Naive B cell (primary cell): ENCODE measurements at places on chromosomes 16 and 17. TPM values are rescaled to one million over a fixed set of nuclear protein-coding genes. Genes with fewer than 3 reads are reported as not detected.

PRDM7 gene
- polyA plus RNA-seq: not detected

C1QTNF8 gene
- not detected for polyA plus RNA-seq

DNA sequence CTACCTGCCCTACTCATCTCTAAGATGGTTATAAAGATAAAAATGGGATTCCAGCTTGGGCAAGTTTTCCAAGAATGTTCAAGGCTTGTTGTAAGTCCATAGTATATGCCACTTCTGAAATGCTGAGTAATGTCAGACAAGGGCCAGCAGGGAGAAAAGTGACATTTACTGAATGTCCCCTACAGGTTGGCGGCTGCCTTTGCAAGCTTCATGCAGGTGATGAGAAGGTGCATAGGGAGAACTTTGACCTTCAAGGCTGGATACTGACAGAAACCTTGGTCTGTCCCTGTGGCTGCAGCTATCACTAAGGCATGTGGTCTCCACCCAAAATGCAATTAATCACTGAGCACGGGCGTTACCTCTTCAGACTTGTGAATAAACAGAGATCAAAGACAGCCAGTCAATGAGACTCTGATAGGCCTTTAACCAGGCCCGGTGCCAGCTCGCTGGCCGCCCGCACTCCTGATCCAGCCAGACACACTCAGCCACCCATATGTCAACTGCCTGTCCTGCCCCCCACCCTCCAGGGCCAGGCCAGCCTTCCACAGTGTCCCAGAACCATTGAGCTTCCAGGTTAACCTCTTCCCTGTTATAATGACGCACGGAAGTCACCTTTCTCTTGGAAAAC lies 26.8 kb upstream of the AXIN2 start:
- H3K27me3 ChIP-seq: peaks cover 25% of the 10 kb centered on the region
- peaks cover under 1% of the 10 kb centered on the region for H3K4me1 ChIP-seq
- no peak overlapping the region for H3K4me3 ChIP-seq

TBC1D3C gene
- not detected for polyA plus RNA-seq

DNA sequence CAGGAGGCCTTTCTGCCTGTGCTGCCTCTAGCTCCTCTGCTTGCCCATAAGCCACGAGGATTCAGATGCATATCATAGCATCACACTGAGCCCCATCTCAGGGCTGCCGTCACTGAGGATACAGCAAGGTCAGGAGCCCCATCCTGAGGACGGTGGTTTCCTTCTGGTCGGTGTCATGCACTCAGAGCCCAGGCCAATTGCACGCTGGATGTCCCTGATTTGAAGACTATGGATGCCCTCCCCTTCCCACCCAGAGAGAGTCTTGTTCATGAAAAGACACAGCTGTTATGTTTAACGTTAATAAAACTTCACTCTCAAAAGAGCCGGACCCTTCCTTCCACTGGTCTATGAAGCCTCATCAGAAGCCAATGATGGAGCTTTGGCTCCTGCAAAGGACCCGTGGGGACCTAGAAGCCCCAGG lies 19.9 kb downstream of the COTL1 start:
- DNase-seq: no peak
- peak overlapping the region; percentile 98 for H3K27ac ChIP-seq
- H3K36me3 ChIP-seq: peaks cover 7% of the 10 kb centered on the region
- H3K27me3 ChIP-seq: no peaks in the 10 kb centered on the region

MRPL12 gene
- 43.2 TPM for polyA plus RNA-seq

GRCh38 chr17:68613739-68614298 lies 12.7 kb upstream of the FAM20A start:
- DNase-seq: no peak
- no peak overlapping the region for H3K4me3 ChIP-seq
- H3K4me1 ChIP-seq: peaks cover 4% of the 10 kb centered on the region
- peaks cover 3% of the 10 kb centered on the region for H3K36me3 ChIP-seq
- H3K27me3 ChIP-seq: peaks cover 12% of the 10 kb centered on the region
- no peak overlapping the region for H3K27ac ChIP-seq

CEP295NL gene
- polyA plus RNA-seq: not detected

- no peak overlapping the region for H3K4me3 ChIP-seq
- no peak for DNase-seq
- no peaks in the 10 kb centered on the region for H3K27me3 ChIP-seq
- H3K36me3 ChIP-seq: peaks cover 28% of the 10 kb centered on the region
- peaks cover 25% of the 10 kb centered on the region for H3K4me1 ChIP-seq
Measured at GRCh38 chr17:78834571-78834970, 6.0 kb downstream of the USP36 start.

- no peak for DNase-seq
- peak within 1 kb of the TSS; percentile 41 for H3K4me3 ChIP-seq
- peaks cover 4% of the 10 kb centered on the region for H3K36me3 ChIP-seq
- no peak within 1 kb of the TSS for H3K27ac ChIP-seq
- H3K4me1 ChIP-seq: peaks cover 5% of the 10 kb centered on the region
Measured at GRCh38 chr16:152141-153128, at the start of gene HBZ. Gene HBZ, plus strand, starts transcription at chr16:152644. Its CDS starts 266 bp downstream, at chr16:152910.

DNA sequence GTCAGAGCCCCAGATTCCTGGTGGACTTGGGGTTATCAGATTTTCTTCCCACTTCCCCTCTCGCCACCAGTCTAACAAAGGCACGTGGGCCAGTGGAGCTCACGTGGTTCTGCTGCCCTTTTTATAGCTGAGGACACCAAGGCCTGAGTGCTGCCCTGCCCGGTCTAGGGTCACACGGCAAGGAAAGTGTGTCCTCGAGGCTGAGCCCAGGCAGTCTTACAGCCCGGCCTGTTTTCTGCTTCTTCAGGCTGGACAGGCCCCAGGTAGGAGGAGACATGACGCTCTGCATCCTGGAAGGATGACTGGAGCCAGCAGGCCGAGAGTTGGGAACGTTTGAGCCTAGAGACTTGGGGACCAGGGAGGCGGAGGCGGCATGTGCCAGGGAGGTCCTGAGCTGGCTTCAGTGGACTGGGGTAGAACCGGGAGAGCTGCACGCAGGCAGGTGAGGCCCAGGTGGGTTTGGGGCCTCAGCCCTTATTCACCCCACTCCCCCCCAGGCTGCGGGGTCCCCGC lies 3.5 kb downstream of the CTRB1 start:
- peaks cover 16% of the 10 kb centered on the region for H3K4me1 ChIP-seq
- no peaks in the 10 kb centered on the region for H3K36me3 ChIP-seq
- H3K27me3 ChIP-seq: peaks cover 18% of the 10 kb centered on the region
- H3K4me3 ChIP-seq: no peak overlapping the region
- H3K27ac ChIP-seq: no peak overlapping the region

DNA sequence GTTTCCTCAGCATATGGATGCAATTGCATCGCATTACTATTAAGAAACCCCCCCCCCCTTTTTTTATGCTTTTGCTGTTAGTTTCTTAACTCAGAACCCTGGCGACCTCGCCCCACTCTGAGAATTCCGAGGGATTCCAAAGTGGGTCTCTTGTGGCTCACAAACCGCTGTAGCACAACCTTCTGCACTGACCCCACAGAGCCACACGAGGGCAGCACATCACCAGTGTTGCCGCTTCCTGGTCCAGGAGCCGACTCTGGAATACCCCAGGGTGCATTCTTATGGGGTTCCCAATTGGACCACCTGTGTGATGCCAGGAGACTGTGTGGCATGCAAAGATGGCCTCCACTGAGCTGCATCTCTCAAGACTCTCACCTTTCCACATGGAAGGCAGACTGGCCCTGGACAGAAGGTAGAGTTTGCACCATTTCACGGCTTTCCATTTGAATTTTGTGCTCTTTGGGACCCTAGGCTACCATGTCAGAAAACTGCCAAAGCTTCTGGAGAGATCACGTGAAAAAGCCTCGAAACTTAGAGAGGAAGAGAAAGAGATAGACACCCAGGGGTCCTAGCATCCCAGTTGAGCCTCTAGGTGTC lies 432.7 kb upstream of the ASIC2 start:
- no peak overlapping the region for H3K27ac ChIP-seq
- no peak for DNase-seq
- H3K4me1 ChIP-seq: no peaks in the 10 kb centered on the region
- no peak overlapping the region for H3K4me3 ChIP-seq
- H3K27me3 ChIP-seq: peaks cover 24% of the 10 kb centered on the region
- no peaks in the 10 kb centered on the region for H3K36me3 ChIP-seq

TMC5 gene
- not detected for polyA plus RNA-seq

- no peak for DNase-seq
- peaks cover 43% of the 10 kb centered on the region for H3K36me3 ChIP-seq
- H3K27me3 ChIP-seq: no peaks in the 10 kb centered on the region
- H3K27ac ChIP-seq: no peak overlapping the region
Measured at GRCh38 chr16:15613676-15614075, 29.3 kb downstream of the MARF1 start.

DNA sequence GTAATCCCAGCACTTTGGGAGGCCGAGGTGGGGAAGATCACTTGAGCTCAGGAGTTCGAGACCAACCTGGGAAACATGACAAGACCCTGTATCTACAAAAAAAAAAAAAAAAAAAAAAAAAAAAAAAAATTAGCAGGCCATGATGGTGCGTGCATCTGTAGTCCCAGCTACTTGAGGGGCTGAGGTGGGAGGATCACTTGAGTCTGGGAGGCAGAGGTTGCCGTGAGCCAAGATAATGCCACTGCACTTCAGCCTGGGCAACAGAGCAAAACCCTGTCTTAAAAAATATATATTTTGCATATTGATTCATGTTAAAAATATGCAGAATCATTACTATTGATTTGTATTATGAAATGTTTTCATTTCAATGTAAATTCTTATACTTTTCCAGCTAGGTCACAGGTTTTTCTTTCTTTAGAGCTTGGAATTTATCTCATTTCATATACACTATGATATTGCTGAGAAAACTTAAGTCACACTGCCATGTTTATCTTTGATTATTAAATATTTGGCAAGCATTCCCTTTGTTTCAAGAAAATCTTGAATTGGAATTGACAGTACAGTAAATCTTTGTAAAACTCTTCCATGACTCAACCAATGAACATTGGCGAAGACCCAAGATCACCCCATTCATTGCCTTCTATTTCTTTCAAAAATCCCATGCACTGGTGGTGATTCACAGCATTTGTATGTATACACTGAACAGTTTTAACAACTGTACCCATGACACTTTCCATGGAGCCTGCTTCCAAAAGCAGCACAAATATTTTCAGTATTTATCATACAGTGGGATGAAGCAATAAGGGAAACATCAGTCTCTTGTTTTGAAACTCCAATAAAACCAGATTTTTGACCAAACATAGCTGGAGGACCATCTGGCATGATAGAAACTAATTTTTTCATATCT lies 83.5 kb upstream of the TNRC6A start:
- peaks cover 6% of the 10 kb centered on the region for H3K27me3 ChIP-seq
- H3K36me3 ChIP-seq: no peaks in the 10 kb centered on the region
- no peak for DNase-seq
- no peak overlapping the region for H3K4me3 ChIP-seq
- no peaks in the 10 kb centered on the region for H3K4me1 ChIP-seq

- no peak overlapping the region for H3K27ac ChIP-seq
- peaks cover 19% of the 10 kb centered on the region for H3K36me3 ChIP-seq
- no peak for DNase-seq
- no peaks in the 10 kb centered on the region for H3K27me3 ChIP-seq
- no peak overlapping the region for H3K4me3 ChIP-seq
Measured at GRCh38 chr17:61981323-61981722, 53.5 kb upstream of the INTS2 start.
